ENCODE measurements at places on chromosomes 3 and 15. TPM values are rescaled to one million over a fixed set of nuclear protein-coding genes. Genes with fewer than 3 reads are reported as not detected.

The SLC6A1 gene
- 0.23 TPM for polyA plus RNA-seq

The NDUFB4 gene
- polyA plus RNA-seq: 796 TPM

The LMAN1L gene
- polyA plus RNA-seq: not detected

The TRH gene
- 0.10 TPM for polyA plus RNA-seq

The SEMA6D gene
- 0.37 TPM for polyA plus RNA-seq

The THAP10 gene
- 4.5 TPM for polyA plus RNA-seq

The SAMMSON gene
- polyA plus RNA-seq: not detected

The SLC28A1 gene
- not detected for polyA plus RNA-seq

The FAM131A gene
- polyA plus RNA-seq: 9.6 TPM

The SORD gene
- polyA plus RNA-seq: 12.5 TPM

The TNFAIP8L3 gene
- polyA plus RNA-seq: 0.21 TPM

The KLF15 gene
- 3.3 TPM for polyA plus RNA-seq

The TMEM87A gene
- polyA plus RNA-seq: 41.8 TPM

The DCP1A gene
- 29.4 TPM for polyA plus RNA-seq

The LRRC15 gene
- polyA plus RNA-seq: 0.05 TPM

The WNT5A gene
- polyA plus RNA-seq: 0.82 TPM

The TMCO5A gene
- polyA plus RNA-seq: not detected

The HPS3 gene
- 41.7 TPM for polyA plus RNA-seq

The ACOX2 gene
- 1.9 TPM for polyA plus RNA-seq

The LMLN gene
- polyA plus RNA-seq: 2.3 TPM

The OR5K3 gene
- polyA plus RNA-seq: not detected

The P2RY14 gene
- polyA plus RNA-seq: 0.95 TPM

The LOXL1 gene
- polyA plus RNA-seq: 10.3 TPM

The SPESP1 gene
- not detected for polyA plus RNA-seq

The KNG1 gene
- 0.09 TPM for polyA plus RNA-seq

The OR5K2 gene
- not detected for polyA plus RNA-seq

The GOLGA6L7 gene
- polyA plus RNA-seq: 0.47 TPM

The FILIP1L gene
- 1.6 TPM for polyA plus RNA-seq

The ANKRD34C gene
- not detected for polyA plus RNA-seq

The CASR gene
- polyA plus RNA-seq: 0.03 TPM
